Spinal cord (tissue), 10 donors: ENCODE measurements at places on chromosomes 6 and 20.

DNA sequence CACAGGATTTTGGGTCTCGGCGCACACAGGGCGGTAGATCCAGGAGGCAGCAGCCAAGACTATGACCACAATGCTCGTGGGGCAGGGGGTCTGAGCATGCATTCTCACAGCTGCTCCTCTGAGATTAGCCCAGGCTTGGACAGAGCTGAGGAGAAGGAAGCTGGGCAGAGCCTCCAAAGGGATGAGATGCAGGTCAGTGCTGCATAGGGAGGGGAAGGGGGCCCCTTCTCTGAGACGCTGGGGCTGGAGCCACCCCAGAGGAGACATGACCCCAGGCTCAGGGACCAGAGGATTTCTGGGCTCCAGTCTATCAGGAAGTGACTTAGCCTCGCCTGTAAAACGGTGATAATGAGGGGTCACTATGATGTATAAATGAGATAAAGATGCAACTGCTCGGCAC is 93.9 kb downstream of the BFSP1 start:
- no peak for DNase-seq

GRCh38 chr20:52150440-52151258 is 40.9 kb downstream of the ZFP64 start:
- peak; percentile 15 for DNase-seq

- DNase-seq, result no peak
Measured at GRCh38 chr6:148398244-148398643, 55.6 kb downstream of the SASH1 start.

DNA sequence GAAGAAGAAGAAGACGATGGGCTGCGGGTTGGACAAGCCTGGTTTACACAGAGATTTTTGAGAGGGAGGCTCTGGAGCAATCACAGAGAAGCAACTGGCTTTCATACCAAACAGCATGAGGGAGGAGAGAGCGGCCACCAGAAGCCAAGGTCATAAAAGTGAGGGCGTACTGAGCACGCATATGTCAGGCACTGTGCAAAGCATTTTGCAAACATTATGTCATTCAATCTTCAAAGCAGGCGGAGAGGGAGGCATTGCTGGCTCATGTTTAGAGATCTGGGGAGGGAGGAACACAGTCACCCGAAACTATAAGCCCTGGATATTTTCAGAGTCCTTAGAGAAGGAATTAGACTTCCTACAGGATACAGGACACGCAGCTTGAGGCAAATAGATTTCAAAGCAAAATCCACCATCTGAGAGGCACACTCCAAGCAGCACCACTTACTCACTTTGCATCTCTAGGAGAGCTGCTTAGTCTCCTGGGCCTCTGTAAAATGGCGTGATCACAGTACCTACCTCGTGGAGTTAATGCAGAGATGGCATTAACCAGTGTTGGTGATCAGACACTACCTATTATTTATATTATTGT is 24.6 kb downstream of the RAMACL start:
- no peak for DNase-seq

GRCh38 chr6:97394160-97394748 is 111.2 kb upstream of the MMS22L start:
- peak; percentile 75 for DNase-seq

DNA sequence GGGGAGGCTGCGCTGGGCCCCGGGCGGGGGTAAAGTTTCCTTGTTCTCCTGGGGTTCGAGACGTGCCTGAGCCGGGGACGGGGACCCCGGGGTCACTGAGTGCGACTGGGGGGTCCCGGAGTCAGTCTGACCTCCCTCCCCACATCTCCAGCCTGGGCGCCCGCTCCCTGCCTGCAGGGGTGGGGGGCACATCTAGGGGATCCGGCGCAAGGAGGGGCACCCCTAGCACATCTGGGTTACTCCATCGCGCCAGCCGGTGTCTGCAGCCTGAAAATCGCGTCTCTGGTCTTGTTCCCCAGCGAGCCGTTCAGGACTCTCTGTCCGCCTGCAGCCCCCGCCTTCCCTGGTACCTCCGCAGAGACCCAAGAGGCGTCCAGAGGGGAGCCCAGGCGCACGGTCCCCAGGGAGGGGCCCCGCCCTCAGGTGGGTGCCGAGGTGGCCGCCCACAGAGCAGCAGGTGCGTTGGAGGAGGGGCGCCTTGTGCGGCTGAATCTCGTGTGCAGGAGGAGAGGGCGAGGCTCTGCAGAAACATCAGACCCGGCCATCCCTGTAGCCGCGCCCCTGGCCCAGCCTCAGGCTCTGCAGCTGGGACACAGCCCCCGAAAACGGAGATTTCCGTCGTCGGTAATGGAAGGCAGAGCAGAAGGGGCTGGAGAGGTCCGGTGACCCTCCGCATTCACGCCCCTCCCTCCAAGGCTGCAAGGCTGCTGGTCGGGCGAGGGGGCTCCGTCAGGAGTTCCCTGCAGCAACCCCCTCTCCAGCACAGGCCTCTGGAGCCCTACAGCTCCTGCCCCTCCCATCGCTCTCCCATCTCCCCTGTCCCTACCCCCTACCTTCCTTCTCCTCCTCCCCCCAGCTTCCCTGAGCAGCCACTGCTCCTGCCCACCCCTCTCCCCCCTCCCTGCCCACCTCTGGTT is 628 bp upstream of the CHRNA4 start:
- DNase-seq, result no peak

- no peak for DNase-seq
Measured at GRCh38 chr20:41889844-41890224, 271.7 kb upstream of the CHD6 start.

GRCh38 chr20:17659801-17660200 is 22.2 kb downstream of the RRBP1 start:
- no peak for DNase-seq

GRCh38 chr20:48803176-48804053 is 24.4 kb downstream of the PREX1 start:
- DNase-seq, result no peak

DNA sequence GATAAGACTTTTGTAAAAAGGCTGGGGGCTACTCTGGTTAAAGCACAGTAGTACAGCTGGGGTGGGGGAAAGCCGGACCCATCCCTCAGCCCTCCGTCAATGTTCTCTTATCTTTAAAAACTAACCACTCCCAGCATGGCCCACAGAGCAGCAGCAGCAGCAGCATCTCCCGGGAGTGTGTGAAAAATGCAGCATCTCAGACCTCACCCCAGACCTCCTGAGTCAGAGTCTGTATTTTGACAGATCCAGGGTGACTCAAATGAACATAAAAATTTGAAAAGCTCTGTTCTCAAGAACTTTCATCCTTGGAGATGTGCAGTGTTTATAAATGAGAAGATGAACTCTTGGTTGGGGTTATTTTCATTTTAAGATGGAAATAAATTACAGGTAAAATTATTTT is 277.7 kb upstream of the ECI2 start:
- DNase-seq, result no peak

DNA sequence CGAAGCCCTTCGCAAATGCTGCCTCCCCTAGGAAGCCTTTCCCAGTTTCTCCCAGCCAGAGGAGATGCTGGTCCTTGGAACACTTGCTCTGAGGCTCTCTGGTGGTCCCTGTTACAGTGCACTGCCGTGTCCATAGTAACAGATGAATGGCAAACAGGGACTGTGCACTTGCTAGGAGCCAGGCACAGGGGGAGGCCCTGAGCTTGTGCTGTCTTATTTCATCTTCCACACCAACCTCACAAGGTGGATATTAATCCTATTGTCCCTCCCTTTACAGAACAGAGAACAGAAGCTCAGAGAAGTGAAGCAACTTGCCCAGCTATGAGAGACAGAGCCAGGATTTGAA is 19.0 kb downstream of the SRC start:
- no peak for DNase-seq

- DNase-seq, result no peak
Measured at GRCh38 chr20:25532015-25532751, 53.1 kb downstream of the NINL start.

- DNase-seq, result no peak
Measured at GRCh38 chr6:30721198-30722024, 1.3 kb downstream of the TUBB start.

DNA sequence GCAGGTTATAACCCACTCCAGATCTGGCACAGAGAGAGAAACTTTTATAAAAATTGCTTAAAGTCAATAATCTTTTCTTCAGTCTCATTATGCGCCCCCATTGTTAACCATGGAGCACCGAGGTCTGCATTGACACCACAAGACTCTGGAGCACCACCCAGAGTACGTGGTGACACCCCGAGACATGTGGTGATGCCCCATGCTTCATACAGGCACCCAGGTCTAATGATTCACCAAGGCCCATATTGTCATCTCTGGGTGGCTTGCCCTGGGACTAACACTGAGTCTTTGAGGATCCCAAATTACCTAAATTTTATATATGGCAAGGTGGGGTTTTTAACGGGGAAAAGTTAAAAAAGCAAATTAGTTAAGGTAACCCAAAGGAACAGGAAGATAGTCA is 31.1 kb downstream of the CD109 start:
- no peak for DNase-seq

GRCh38 chr6:129661536-129662405 is 48.2 kb downstream of the ARHGAP18 start:
- DNase-seq, result no peak

GRCh38 chr6:113584767-113585166 is 272.4 kb upstream of the MARCKS start:
- DNase-seq, result no peak

DNA sequence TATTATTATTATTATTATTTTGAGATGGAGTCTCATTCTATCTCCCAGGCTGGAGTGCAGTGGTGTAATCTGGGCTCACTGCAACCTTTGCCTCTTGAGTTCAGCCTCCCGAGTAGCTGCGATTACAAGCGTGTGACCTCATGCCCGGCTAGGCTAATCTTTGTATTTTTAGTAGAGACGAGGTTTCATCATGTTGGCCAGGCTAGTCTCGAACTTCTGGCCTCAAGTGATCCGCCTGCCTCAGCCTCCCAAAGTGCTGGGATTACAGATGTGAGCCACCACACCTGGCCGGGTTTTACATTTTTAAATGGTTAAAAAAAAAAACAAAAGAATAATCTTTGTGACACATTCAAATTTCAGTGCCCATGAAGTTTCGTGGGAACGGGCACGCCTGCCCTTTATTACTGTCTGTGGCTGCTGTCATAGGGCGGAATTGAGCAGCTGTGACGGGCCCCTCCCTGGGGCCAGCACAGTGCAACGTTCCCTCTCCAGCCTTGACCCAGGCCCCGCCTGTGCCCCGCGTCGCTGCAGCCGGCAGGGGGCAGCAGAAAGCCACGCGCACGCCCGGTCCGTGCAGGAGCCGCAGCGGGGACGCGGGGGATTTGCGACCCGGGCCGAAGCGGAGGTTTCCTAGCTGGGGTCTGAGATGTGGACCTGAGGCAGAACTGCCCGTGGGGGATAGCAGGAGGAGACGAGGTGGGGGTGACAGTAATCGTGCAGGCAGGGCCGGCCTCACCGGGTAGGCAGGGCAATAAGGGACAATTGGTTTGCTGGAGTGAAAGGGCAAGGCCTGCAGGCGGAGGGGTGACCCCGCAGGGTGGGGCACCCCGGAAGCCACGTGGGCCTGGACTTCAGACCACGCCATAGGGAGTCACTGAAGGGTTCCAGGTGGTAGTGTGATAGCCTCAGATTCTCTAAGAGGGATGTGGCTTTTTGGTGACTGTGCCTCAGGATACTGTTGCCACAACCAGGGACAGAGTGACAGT is 54.3 kb downstream of the SYTL3 start:
- DNase-seq, result peak; percentile 56

GRCh38 chr6:2509711-2510110 is 241.0 kb downstream of the MYLK4 start:
- DNase-seq, result no peak

- no peak for DNase-seq
Measured at GRCh38 chr6:26240157-26241032, 124.6 kb upstream of the BTN3A2 start.

- no peak for DNase-seq
Measured at GRCh38 chr20:3434232-3434631, 26.8 kb upstream of the DNAAF9 start.

DNA sequence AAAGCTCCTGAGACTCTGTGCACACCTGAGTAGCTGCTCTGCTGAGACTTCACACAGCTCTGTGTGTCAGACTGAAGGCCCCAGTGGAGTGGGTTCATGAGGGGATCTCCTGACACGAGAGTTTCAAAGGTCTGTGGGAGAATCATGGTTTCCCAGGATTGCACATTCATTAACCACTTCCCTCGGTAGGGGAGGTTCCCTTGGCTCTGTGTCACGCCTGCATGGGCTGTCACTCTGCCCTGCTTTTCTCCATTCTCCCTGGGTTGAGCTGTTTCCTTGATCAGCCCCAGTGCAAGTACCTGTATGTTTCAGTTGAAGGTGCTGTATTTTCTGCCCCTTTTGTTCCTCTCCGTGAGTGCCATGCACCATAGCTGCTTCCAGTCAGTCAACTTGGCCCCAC is 236.9 kb downstream of the EPM2A start:
- no peak for DNase-seq

- no peak for DNase-seq
Measured at GRCh38 chr20:9144643-9145042, 75.8 kb downstream of the PLCB4 start.

DNA sequence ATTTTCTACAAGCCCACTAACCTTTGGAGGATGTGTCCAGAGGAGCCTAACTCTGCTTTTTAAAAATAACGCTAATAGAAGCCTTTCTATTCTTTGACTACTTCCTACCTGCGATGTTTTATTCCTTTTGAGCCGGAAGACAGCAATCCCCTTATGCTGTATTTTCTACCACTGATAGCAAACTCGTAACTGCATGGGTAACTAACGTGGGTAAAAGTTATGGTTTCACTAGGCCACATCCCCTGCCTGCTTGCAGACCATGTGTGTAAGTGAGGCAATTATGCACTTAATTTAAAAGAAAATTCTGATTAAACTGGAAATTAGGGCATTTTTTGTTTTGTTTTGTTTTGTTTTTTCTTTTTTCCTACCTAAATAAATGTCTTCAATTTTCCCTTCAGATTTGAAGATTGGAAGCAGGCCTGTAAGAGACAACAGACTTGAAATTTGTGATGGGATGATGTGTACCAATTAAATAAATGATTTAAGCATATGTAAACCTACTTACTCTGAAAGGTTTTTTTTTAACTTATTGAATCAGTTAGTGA is 931 bp downstream of the UFL1 start:
- DNase-seq, result peak; percentile 35

DNA sequence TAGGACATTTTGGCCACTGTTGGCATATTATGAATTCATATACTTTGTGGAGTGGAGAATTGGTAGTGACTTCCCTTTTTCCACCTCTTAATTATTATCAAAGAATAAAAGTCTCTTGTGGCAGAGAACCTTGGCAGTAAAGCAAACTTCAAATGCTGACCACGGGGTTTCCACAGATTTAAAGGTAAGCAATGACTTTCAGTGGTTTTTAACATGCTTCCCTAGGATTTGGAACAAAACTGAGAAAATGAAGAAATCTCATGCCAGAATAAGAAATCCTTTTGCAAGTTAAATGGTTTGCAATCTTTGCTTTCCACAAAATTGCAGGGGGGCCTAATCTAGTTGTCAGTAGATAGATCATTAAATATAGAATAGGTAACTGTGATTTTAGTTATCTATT is 2.0 kb upstream of the SDC4 start:
- no peak for DNase-seq
